Smooth muscle cell of the brain vasculature (primary cell): ENCODE measurements at places on chromosomes 12 and 14.

- DNase-seq: no peak
Observed at GRCh38 chr14:75426332-75427125, 1.3 kb upstream of the JDP2 start.

DNA sequence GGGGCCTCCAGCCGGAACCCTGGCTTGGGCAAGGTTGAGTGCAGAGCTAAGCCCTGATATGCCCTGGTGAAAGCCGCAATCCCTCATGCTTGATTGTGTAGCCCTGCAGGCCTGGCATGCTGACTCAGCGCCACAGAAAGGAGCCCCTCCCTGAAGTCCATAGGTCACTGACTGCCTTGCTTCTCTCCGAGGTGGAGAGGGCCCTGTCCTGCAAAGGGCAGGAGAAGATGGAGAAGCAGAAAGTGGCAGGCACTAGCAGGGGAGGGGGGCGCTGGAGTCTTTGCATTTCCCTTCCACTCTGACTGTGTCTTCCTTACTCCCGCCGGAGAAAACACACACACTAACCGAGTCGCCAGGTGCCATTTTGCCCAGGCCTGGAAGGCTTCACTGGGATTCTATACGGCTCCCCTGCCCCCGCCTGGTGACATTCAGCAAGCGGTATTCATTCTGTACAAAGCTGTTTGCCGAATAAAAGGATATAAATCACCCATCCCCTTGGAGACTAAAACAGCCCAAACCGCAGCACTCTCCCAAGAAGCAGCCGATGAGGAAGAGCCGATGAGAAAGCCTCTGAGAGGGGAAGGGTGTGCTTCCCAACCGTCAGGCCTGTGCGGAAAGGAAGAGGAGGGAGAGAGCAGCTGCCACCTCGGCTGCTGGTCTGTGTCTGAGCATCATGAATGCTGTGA, 69.8 kb downstream of the SLC6A12 start:
- DNase-seq: no peak

GRCh38 chr14:61934385-61934784, 172.2 kb downstream of the SNAPC1 start:
- no peak for DNase-seq

- no peak for DNase-seq
Observed at GRCh38 chr12:53551889-53552291, 44.6 kb upstream of the NPFF start.

DNA sequence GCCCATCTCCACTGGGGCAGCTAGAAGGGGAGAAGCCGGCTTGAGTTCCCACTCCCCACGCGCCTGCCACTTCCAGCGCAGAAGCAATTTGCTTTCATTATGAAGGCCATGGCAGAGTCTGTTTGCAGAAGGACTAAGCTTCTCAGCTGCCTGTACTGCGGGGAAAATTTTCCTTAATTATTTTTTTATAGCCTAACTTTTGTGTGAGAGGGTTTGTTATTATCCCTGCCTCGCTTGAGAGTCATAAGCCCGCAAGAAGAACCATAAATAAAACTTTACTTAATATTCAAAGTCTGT, 56.0 kb upstream of the DLK1 start:
- no peak for DNase-seq

DNA sequence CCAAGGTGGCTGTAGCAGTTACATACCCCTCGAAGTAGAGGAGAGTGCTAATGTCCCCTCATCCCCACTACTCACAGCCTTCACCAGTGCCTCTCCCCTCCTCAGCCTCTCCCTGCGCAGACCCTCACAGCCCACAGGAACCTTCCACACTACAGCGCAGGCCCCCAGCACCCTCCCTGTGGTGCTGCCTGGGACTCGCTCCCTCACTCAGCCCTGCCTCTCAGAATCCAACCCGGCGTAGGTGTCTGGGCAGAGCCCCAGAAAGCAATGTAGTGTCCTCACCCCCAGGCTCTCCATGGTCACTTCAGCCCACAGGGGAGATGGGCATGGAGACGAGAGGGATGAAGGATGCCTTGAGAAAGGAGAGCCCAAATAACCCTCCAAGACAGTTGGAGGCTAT, 10.9 kb upstream of the ZNF740 start:
- no peak for DNase-seq

- DNase-seq: no peak
Observed at GRCh38 chr14:99254328-99255009, 17.5 kb downstream of the BCL11B start.

DNA sequence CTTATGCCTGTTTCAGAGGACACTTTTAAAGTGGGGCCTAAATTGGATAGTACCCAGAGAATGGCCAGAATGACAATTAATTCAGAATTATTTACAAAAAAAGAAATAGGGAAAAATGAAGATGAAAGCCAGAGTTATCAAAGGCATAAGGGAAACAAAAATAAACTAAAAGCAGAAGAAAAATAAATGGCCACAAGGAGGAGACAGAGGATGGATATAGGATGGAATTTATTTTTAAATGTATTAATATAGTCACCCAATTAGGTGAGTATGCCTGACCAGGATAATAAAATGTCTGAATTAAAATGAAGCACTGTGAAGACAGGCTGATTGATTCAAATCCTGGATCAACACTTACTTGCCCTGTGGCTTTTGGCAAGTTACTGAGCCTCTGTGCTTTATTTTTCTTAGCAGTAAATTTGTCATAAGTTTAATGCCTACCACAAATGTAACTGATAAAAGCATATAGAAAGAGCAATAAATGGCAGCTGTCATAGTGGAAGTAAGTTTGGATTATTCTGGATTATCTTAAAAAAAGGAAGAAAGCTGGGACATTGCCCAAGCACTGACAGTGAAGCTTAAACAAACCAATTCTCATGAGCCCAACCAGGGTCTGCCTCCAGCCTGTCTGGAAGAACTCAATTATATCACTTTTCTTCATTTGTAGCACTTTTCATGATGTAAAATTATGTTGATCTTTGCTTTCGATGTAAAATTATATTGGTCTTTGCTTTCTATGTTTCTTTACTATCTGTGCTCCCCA, 3.5 kb downstream of the CLEC9A start:
- DNase-seq: no peak

DNA sequence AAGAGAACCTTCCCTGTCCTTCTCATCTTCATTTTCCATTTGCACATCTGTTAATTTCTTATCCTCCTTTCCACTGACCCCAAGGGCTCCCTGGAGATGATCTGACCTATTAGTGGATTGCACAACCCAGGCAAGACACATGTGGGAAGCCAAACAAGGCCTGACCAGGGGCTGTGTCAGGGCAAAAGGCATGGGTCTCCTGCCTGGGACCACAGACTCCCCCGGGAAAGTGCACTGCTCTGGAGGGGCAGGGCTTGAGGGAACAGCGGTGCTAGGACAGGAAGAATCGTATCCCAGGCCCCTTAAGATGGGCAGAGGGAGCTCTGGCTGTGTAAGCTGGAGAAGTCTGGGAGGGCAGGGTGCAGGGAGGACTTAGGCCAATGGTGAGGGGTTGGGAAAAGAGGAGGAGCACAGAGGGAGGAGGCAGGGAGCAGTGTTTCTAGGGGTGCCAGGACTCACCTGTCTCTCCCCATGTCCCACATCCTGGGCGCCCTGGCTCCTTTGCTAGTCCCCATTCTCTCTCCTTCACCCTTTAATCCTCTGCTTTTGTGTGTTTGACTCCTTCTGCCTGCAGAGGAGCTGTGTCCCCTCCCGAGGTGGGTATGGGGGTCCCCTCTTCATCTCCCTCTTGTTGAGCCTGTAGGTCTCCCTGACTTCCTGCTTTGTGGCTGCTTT, 25.3 kb downstream of the PLEKHG3 start:
- DNase-seq: no peak

GRCh38 chr14:74155749-74156148, 71.0 kb downstream of the LIN52 start:
- no peak for DNase-seq

DNA sequence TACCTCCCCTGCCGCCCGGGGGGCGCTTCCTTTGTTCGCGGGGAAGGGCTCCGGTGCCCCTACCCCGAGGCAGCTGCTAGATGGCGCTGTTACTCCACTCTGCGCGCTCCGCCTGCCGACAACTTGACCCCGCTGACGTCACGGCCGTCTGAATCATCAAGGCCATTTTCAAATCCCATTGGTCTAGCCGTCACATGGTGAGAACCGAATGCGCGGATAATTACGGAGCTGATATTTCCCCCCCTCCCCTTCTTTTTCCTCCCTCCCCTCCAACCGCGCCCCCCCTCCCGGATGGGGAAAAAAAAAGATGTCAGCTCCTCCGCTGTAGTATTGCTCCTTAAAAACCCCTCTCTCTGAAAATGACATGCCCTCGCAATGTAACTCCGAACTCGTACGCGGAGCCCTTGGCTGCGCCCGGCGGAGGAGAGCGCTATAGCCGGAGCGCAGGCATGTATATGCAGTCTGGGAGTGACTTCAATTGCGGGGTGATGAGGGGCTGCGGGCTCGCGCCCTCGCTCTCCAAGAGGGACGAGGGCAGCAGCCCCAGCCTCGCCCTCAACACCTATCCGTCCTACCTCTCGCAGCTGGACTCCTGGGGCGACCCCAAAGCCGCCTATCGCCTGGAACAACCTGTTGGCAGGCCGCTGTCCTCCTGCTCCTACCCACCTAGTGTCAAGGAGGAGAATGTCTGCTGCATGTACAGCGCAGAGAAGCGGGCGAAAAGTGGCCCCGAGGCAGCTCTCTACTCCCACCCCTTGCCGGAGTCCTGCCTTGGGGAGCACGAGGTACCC, at the start of gene HOXC10:
HOXC10 (plus strand) TSS at position 246 of the 791 bp plus-strand sequence; CDS start at position 360, 114 bp downstream.
- DNase-seq: no peak

- DNase-seq: no peak
Observed at GRCh38 chr12:120224304-120225199, 23.6 kb upstream of the RPLP0 start.

DNA sequence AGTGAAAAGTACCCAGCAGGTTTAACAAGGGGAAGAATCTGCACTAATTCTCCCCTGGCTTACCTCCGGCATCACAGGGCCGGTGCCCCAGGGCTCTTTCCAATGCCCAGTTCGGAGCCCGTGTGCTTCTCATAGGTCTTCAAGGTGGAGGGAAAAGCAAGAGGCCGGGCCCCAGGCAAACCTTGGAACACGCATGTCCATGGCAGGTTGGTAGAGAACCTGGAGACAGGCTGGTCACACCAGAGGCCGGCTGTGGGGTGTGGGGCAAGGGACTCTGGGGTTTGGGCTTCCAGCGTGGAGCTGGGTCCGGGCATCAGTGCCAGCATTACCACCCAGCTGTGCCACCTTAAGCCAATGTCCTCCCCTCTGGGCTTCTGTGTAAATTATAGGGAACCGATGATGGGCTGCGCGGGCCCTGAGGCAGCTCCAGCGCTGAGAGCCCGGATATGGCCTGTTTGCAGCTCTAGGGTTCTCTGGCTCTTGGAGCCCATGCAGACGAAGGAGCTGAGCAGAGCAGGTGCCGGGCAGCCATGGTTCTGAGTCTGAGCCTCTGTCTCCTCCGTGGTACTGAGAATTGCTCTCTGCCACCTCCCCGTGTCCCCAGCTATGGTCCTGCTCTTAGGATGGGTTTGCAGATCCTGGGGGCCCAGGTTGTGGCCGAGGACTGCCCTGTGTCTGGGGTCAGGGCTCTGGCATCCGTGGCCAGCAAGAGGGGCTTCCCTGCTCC, 197.0 kb upstream of the C14orf180 start:
- no peak for DNase-seq
